ENCODE measurements at places on chromosomes 2 and 18. TPM values are rescaled to one million over a fixed set of nuclear protein-coding genes. Genes with fewer than 3 reads are reported as not detected.

GRCh38 chr2:15989559-15989958 lies 49.2 kb downstream of the MYCN start:
- no peaks in the 10 kb centered on the region for H3K4me1 ChIP-seq
- DNase-seq = no peak
- no peak overlapping the region for H3K27ac ChIP-seq
- H3K27me3 ChIP-seq = peaks cover 1% of the 10 kb centered on the region

DNA sequence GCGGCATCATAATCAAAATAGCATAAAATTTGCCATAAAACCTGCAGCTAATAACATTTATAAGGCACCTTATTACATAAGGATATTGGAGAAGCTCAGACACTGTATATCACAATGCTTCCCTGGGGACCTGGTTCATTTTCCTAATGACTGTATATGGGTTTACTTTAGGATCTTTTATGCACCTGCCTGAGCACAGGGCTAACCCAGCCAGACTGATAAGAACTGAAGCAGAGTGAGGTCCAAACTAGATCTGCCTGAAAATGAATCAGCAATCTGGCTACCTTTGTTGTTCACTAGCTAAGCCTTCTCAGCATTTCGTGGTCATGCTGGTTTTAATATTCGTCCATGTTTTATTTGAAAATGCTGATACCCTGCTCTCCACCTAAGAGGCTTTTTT lies 1922.3 kb upstream of the CELF4 start:
- no peak overlapping the region for H3K27ac ChIP-seq
- H3K4me1 ChIP-seq = peaks cover 4% of the 10 kb centered on the region
- DNase-seq = no peak
- H3K36me3 ChIP-seq = no peaks in the 10 kb centered on the region

DNA sequence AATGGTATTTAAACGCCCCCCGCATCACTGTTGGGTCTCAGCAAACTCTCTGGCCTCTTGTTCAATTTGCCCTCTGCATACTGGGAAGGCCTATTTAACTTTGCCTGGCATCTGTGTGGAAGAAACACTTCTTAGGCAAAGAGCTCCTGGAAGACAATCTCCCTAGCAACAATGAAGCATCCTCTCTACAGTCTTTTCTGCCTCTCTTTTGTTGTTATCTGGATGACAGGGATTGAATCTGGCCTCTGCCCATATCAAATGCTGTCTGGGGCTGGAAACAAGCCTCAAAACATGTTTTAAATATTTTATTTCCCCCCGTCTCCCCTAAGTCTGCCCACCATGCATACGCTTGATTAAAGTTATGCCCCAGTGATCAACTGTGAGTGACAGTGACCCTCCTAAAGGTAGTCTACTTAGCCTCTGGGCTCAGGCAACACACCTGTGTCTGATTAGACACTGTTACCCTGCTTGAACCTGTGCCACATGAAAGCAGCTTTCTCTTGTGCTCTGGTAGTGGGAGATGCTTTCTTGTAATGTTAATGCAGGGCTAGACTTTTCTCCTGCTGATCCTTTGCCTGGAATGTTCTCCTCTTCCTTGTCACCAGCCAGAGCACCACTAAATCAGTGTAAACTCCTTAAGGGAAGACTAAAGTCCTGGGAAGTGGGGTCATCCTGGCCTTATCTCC lies 34.9 kb downstream of the CDC42EP3 start:
- H3K27me3 ChIP-seq = no peaks in the 10 kb centered on the region
- DNase-seq = no peak
- H3K27ac ChIP-seq = no peak overlapping the region
- H3K36me3 ChIP-seq = peaks cover 4% of the 10 kb centered on the region

DNA sequence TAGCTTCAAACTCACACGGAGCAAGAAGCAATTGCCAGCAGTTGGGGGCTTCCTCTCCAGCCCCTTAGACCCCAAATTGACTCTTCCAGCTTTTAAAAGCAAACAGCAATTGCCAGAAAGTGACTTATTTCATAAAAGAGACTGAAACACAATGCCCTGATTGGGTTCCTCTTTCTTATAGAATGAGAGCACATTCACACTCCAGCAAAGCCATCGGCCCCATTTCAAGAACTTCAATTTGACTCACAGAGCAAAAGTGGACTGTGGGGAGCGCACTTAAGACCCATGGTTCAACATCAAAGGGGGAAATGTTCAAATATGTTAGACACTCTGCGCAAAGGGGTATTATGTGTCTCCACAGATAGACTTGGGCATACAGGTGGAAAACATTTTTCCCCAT lies 484.7 kb downstream of the BCL11A start:
- peaks cover 7% of the 10 kb centered on the region for H3K4me1 ChIP-seq
- no peak for DNase-seq
- H3K27me3 ChIP-seq = peaks cover 17% of the 10 kb centered on the region
- H3K4me3 ChIP-seq = no peak overlapping the region
- no peak overlapping the region for H3K27ac ChIP-seq

- peaks cover 6% of the 10 kb centered on the region for H3K4me1 ChIP-seq
- H3K36me3 ChIP-seq = no peaks in the 10 kb centered on the region
- H3K4me3 ChIP-seq = no peak overlapping the region
- H3K27me3 ChIP-seq = peaks cover 3% of the 10 kb centered on the region
- DNase-seq = no peak
These were observed 88.5 kb downstream of the DYNAP start for GRCh38 chr18:54679318-54680149.

DNA sequence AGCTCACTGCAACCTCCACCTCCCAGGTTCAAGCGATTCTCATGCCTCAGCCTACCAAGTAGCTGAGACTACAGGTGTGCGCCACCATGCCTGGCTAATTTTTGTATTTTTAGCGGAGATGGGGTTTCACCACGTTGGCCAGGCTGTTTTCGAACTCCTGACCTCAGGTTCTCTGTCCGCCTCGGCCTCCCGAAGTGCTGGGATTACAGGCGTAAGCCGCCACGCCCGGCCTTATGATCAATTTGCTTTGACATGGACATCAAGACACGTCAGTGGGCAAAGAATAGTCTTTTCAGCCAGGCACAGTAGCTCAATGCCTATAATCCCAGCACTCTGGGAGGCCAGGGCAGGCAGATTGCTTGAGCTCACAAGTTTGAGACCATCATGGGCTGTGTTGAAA lies 48.0 kb upstream of the CABYR start:
- no peaks in the 10 kb centered on the region for H3K27me3 ChIP-seq
- peaks cover 6% of the 10 kb centered on the region for H3K4me1 ChIP-seq
- no peak overlapping the region for H3K27ac ChIP-seq
- H3K4me3 ChIP-seq = no peak overlapping the region

- H3K27ac ChIP-seq = peak overlapping the region; percentile 57
- H3K4me3 ChIP-seq = no peak overlapping the region
- no peaks in the 10 kb centered on the region for H3K27me3 ChIP-seq
- peaks cover under 1% of the 10 kb centered on the region for H3K36me3 ChIP-seq
- DNase-seq = no peak
- H3K4me1 ChIP-seq = peaks cover 71% of the 10 kb centered on the region
These were observed 60.1 kb downstream of the ASAP2 start for GRCh38 chr2:9266711-9267110.

GRCh38 chr2:68771211-68771751 lies 36.7 kb downstream of the ARHGAP25 start:
- no peaks in the 10 kb centered on the region for H3K36me3 ChIP-seq
- H3K27me3 ChIP-seq = no peaks in the 10 kb centered on the region
- peak overlapping the region; percentile 73 for H3K27ac ChIP-seq
- peaks cover 23% of the 10 kb centered on the region for H3K4me1 ChIP-seq
- DNase-seq = no peak
- no peak overlapping the region for H3K4me3 ChIP-seq

- no peaks in the 10 kb centered on the region for H3K27me3 ChIP-seq
- DNase-seq = no peak
- peak overlapping the region; percentile 81 for H3K27ac ChIP-seq
- H3K36me3 ChIP-seq = peaks cover 7% of the 10 kb centered on the region
- H3K4me3 ChIP-seq = no peak overlapping the region
- peaks cover 81% of the 10 kb centered on the region for H3K4me1 ChIP-seq
These were observed 99.3 kb upstream of the FN1 start for GRCh38 chr2:215535125-215535668.

DNA sequence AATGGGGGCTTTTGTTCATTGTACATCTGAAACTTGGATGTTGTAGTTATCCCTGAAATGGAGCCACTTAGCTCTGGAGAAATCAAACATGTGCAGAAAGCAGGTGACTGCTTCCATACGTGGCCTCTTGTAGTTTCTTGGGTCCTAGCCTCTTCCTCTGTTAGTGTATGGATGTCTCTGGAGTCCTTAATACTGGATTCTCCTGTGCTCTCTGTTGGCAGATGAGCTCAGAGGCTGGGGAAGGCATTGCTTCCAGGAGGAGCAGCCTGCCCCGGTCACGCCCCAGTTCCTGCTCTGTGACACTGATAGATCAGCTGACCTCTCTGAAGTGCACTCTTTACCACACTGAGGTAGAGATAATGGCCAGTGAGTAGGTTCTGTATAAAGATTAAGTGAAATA lies 176.2 kb downstream of the LDLRAD4 start:
- H3K27me3 ChIP-seq = no peaks in the 10 kb centered on the region
- no peak for DNase-seq
- no peak overlapping the region for H3K4me3 ChIP-seq
- H3K36me3 ChIP-seq = peaks cover 10% of the 10 kb centered on the region

DNA sequence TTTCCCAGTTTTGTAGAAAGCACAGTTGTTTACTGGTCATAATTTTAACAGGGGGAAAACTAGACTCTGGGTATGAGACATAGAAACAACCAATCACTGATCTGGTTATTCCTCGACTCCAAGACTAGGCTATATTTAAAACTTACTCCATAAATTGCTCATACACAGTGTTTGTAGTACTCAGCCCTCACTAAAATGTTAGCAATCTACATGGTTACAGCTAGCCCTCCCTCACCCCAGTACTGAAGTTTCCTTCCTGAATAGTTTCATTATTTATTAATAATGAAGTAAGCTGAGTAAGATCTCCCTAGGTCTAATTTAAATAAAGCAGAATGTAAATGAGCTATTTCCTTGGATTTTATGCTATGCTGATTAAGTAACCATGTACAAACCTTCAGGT lies 275.1 kb downstream of the CDH20 start:
- no peaks in the 10 kb centered on the region for H3K27me3 ChIP-seq
- DNase-seq = no peak
- H3K4me3 ChIP-seq = no peak overlapping the region
- peaks cover 61% of the 10 kb centered on the region for H3K4me1 ChIP-seq
- H3K36me3 ChIP-seq = no peaks in the 10 kb centered on the region

GRCh38 chr18:27311114-27311513 lies 126.0 kb upstream of the CHST9 start:
- peaks cover 12% of the 10 kb centered on the region for H3K27me3 ChIP-seq
- DNase-seq = no peak
- H3K36me3 ChIP-seq = no peaks in the 10 kb centered on the region
- no peak overlapping the region for H3K27ac ChIP-seq

DNA sequence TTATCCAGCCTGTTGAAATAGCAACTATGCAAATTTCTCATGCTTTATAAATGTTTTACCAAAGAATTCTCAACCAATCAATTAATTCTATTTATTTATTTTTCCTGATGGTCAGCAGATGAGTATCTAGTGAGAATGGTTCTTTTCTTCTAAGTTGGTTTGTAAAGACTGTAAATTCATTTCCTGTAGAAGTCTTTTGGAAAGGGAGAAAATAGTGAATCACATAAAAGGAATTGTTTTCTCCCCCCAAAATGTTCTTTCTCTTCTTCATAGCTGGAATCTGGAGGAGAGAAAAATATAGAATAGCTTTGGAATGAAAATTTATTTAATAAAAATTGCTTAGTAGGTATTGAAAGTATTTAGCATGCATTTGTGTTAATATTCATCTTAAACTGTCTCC lies 836.1 kb upstream of the ZEB2 start:
- no peak for DNase-seq
- H3K27me3 ChIP-seq = no peaks in the 10 kb centered on the region
- no peaks in the 10 kb centered on the region for H3K36me3 ChIP-seq
- H3K4me3 ChIP-seq = no peak overlapping the region
- H3K27ac ChIP-seq = no peak overlapping the region
- H3K4me1 ChIP-seq = peaks cover 9% of the 10 kb centered on the region

- peaks cover 16% of the 10 kb centered on the region for H3K4me1 ChIP-seq
- no peak overlapping the region for H3K4me3 ChIP-seq
- no peaks in the 10 kb centered on the region for H3K27me3 ChIP-seq
- H3K36me3 ChIP-seq = peaks cover 2% of the 10 kb centered on the region
- no peak overlapping the region for H3K27ac ChIP-seq
These were observed 459.8 kb downstream of the STK39 start for GRCh38 chr2:167787562-167787961.

IL1B gene
- total RNA-seq = not detected

GPR55 gene
- total RNA-seq = not detected

SPP2 gene
- not detected for total RNA-seq

OSBPL6 gene
- 6.5 TPM for total RNA-seq

GAL3ST2 gene
- 1.3 TPM for total RNA-seq

CABLES1 gene
- 29.3 TPM for total RNA-seq

COL4A3 gene
- total RNA-seq = 1.2 TPM

SERPINB11 gene
- not detected for total RNA-seq

All from chondrocyte (in vitro differentiated cells).